ENCODE measurements at places on chromosomes 6 and 20. TPM values are rescaled to one million over a fixed set of nuclear protein-coding genes. Genes with fewer than 3 reads are reported as not detected.

Gene DUSP15
- total RNA-seq = 6.6 TPM

Gene PCSK2
- 40.7 TPM for total RNA-seq

Gene OSER1
- 30.4 TPM for total RNA-seq

Gene PXDC1
- total RNA-seq = 12.5 TPM

Data from parietal lobe (tissue), 2 donors.